A172 (cell line): ENCODE measurements at places on chromosomes 12 and 14. TPM values are rescaled to one million over a fixed set of nuclear protein-coding genes. Genes with fewer than 3 reads are reported as not detected.

DNA sequence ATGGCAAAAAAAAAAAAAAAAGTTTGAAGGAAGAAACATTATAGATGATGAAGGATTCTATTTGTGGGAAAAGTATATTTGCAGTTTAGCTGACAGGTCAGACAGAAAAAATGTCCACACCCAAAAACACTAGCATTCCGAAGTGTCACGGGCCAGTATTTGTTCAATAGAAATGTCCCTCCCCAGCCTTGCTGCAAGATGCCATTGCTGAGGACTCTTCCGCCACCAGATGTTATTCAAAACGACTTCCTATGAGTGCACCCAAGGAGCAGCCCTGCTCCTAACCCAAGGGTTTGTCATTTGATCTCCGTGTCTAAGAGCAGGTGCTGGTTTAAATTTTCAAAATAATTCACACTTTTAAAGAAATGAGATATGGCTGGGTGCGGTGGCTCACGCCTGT is 163.1 kb downstream of the GCH1 start:
- no peak for DNase-seq

DNA sequence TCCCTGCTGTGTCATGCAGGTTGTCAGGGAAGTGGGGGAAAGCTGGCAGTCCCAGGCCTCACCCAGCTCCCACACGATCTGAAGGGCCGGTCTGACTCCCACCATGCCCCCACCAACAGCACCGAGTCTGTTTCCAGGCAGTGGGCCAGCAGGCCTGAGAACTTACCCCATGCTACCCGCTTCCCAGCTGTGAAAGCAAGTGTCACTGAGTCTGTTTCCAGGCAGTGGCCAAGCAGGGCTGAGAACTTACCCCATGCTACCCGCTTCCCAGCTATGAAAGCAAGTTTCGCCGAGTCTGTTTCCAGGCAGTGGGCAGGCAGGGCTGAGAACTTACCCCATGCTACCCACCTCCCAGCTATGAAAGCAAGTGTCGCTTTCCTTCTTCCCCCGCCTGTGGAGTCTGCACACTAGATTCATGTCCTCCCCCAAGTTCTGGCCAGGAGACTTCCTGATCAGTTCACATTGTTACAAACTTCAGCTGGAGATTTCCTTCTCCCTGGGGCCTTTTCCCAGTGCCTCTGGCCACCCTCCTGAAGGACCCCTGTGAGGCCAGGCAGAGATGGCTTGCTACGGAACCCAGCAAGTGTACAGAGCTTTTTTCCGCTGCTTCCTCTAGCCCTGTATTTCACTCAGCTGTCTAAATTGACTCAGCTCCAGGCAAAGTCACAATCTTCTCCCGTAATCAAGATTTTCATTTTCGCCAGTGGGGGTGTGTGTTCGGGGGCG is 435.4 kb downstream of the TMTC2 start:
- no peak for DNase-seq

- DNase-seq = no peak
Observed at GRCh38 chr14:99348816-99349614, 77.0 kb upstream of the BCL11B start.

DNA sequence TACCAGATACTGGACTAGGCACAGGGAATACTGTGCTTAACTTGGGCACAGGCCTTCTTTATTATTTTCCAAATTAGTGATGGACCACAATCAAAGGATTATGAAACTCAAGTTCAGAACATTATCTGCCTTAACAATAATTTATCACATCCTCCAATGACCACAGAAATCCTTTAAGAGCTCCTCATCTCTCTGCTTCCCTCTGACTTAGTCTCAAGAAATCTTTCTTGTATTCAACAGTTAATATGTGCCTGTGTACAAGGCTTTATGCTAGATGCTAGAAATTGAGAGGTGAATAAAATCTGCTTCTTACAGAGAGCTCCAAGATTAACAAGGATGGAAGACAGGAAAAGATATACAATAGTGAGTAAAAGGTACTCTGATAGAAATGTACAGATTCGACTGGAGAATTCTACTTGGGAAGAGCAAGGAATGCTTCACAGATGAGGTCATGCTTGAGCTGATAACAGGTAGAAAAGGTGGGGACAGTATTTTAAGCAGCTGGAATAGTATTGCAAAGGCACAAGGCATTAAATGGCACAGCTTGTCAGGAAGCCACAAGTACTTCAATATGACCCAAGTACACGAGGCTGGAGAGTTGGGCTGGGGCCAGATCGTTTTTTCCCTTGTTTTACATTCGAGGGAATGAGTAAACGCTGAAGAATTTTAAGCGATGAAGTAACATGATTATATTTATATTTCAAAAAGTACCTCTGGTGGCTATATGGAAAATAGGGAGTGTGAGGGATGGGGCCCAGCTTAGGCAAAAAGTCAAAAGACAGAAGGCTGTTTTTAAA is 55.1 kb upstream of the ARID2 start:
- peak; percentile 89 for DNase-seq

DNA sequence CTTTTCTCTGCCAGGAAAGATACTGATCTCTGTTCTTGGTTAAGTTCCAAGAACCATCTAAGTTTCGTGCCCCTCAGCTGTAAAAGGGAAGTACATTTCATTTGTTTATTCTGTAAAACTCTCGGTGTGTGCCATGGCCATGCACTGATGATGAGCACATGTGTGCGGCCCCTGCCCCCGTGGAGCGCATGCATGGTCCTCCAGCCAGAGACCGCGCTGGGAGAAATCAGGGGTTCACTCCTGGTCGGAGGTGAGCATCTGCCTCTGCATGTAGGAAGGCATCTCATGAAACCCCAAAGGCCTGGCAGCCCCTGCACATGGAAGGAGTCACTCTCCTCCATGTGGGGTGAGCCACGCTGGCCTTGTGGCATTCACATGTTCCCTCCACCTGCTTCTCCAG is 102.5 kb upstream of the RTL1 start:
- no peak for DNase-seq

GRCh38 chr12:111186347-111186746 is 182.5 kb downstream of the PHETA1 start:
- no peak for DNase-seq

DNA sequence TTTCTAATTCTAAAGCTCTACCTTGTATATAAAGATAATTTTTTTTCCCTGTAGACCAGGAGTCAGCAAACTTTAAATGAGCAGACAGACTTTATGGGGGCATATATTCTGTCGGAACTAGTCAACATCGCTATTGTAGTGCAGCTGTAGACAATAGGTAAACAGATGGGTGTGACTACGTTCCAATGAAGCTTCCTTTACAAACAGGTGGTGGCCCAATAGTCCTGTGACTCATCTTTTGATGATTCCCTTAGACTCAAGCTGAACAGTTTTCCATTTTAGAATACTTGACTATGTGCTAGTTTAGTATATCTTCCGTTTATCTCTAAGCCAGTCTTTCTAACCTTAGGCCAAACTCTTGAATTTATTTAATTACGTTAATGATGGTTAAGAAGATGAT is 16.3 kb downstream of the MUCL1 start:
- no peak for DNase-seq

DNA sequence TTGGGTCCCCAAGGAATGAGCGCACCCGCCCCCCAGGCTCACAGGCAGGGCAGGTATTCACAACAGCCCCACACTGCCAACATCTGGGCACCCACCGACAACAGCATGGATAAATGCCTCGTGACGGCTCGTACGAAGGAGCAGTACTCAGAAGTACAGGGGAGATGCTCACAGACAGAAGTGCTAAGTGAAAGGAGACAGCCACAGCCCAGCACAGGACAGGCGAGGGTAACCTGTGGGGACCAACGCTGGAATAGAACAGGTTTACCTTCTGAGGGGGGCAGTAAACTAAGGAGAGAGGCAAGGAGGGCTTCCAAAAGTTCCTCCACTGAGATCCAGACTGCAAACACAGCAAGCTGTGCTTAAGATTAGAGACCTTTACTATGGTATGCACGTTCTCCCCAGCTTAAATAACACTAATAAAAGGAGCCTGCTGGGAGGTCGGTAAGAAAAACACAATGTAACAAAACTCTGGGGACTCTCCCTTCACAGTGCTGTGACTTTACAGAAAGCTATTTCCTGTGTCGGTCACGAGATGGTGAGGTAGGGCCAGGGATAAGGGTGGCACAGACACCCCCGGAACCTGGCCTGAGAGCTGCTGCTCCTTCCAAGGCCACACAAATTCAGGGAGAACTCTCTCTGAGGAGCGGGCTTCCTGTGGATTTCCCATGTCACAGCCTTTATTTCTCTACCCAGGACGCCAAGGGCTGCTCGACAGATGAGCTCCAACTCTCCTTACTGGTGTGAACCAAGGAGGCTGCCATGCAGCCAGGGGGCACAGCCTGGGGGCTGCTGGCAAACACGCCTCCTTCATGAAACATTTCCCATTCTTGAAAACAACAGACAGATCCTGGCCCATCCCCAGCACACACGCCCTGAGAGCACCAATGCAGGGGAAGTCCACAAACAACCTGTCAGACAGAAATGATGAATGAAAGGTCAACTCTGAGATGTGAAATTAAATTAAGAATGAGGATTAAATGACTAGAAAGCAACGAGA is 26.3 kb downstream of the SLC15A4 start:
- peak; percentile 93 for DNase-seq

DNA sequence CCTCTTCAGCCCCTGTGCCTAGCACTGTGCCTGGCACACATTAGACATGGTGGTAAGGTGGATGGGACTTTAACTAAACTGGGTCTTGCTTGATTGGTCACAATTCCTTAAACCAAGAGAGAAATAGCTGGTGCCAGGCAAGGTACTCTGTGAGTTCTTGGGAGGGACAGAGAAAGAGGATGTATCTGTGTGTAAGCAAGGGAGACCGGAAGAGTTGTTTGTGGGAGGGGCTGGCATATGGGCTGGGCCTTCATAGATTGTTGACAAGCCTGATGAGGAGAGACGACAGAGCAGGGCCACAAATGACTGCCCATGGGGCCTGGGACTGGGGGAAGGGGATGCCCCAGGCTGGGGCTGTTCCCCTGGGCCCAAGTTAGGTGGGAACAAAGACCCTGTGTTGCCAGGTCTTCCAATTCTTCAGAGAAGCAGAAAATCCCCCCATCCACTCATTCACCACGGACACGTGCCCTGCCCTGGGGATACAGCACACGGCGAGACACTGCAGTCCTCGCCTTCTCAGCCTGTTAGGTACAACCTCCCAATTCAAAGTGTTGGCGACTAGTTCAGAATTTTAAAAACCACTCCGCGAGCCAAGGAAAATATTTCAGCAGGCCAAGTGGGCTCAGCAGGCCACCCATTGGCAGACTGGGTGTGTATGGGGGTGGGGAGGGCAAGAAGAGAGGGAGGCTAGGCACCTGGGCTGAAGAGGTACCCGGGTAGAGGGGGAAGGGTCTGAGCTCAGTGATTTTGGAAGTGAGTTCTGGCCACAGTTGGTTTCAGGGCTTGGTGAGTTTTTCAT is 11.4 kb upstream of the CYP46A1 start:
- DNase-seq = no peak

DNA sequence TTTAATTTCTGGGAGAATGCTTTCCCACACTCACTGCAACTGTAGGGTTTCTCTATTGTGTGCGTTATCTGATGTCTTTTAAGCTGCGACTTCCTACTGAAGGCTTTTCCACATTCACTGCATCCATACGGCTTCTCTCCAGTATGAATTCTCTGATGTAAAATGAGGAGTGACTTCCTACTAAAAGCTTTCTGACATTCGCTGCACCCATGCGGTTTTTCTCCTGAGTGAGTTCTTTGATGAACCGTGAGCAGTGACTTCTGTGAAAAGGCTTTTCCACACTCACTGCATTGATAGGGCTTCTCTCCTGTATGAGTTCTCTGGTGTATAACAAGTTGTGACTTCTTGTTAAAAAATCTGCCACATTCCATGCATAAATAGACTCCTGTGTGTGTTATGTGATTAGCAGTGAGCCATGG is 29.7 kb downstream of the ZNF605 start:
- no peak for DNase-seq

- DNase-seq = no peak
Observed at GRCh38 chr12:3980504-3981272, 107.5 kb upstream of the PARP11 start.

DNA sequence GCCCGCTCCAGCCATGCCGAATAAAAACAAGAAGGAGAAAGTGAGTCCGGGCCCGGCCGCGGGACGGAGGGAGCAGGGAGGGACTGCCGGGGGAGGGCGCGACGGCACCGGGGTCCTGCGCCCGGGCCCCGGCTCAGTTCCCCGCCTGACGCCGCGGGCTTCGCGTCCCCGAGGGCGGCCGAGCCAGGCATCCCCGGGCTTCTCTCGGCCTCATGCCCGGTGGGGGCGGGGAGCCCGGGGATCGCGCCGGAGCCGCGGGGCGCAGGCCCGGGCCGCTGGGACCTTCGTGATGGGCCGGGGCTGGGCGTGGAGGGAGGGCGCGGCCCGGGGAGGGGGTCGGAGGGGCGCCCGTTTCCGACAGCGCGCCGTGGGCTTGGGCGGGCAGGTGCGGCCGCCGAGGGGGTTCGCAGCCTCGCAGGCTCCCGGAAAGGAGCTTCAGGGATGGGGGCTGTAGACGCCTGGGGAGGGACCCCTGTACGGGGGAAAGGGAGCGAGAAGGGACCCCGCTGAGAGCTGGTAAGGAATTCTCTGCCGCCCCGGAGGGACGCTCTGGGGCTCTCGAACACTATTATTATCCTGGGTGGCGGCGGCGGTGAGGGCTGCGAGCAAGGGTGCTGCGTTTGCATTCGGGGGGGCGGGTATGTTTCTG is 496 bp downstream of the PPP2R5C start:
- DNase-seq = no peak

GRCh38 chr14:102316338-102316742 is 3.2 kb upstream of the ZNF839 start:
- peak; percentile 23 for DNase-seq

Gene TAS2R30
- 0.05 and 0.48 TPM in 2 replicates for total RNA-seq

Gene MYL2
- total RNA-seq = 1.1 and 1.4 TPM in 2 replicates

Gene CLECL1
- not detected in 2 replicates for total RNA-seq

Gene TMEM132D
- total RNA-seq = not detected in 2 replicates

Gene FAM186B
- total RNA-seq = 0.05 and 0.55 TPM in 2 replicates

Gene RPAP3
- total RNA-seq = 27.7 and 44.8 TPM in 2 replicates

Gene TBX5
- total RNA-seq = not detected in 2 replicates
